Epithelial cell of proximal tubule (primary cell): ENCODE measurements at places on chromosomes 6 and 20. TPM values are rescaled to one million over a fixed set of nuclear protein-coding genes. Genes with fewer than 3 reads are reported as not detected.

- DNase-seq: no peak
Observed at GRCh38 chr6:21915707-21916260, 322.2 kb downstream of the SOX4 start.

- DNase-seq: no peak
Observed at GRCh38 chr6:29426654-29427053, 11.9 kb downstream of the OR12D1 start.

Gene PBOV1
- not detected in 2 replicates for total RNA-seq

Gene PLG
- not detected in 2 replicates for total RNA-seq

GRCh38 chr20:53613748-53614147, 20.1 kb upstream of the ZNF217 start:
- DNase-seq: no peak

GRCh38 chr6:163355426-163355991, 59.0 kb upstream of the QKI start:
- no peak for DNase-seq

- DNase-seq: no peak
Observed at GRCh38 chr6:144989319-144990107, 704.4 kb downstream of the UTRN start.

DNA sequence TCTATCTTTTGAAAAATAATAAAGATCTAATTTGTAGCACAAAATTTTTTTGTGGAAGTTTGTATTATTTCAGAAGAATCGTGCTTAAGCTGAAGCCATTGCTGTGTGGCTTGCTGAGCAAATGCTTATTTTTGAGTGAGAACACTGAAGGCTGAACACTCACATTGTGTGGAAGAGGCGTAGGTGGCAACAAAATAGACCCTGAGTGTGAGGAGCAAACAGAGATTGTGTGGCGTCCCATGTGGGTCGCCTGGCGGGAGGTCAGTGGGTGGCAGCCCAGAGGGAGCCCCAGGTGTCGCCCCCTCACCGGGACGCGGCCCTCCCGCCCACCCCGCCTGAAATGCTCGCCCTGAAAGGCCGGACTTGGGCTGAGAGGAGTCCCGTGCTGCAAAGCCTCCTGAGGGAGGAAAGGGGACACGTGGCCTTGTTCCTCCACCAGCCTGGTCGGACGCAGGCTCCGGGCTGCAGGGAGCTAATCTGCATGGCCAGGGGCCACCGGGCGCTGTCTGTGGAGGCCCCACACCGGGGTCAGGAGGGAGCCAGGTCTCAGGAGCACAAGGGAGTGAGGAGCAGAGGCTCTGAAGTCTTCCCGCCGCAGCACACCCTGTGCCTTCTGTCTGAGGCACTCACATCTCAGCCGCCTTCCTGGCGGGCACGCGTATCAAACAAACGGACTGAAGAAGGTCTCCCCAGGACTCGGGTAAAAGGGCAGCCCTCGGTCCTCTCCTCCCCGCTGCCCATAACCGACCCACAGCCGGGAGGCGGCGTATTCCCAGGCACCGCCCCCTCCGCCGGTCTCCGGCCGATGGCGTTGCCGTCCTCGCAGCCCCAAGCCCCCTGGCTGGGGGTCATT, 15.9 kb downstream of the DDO start:
- DNase-seq: no peak

GRCh38 chr6:129795261-129795660, 65.9 kb downstream of the TMEM244 start:
- DNase-seq: peak; percentile 54

- peak; percentile 10 for DNase-seq
Observed at GRCh38 chr20:23857962-23858595, 21.5 kb downstream of the CST5 start.

DNA sequence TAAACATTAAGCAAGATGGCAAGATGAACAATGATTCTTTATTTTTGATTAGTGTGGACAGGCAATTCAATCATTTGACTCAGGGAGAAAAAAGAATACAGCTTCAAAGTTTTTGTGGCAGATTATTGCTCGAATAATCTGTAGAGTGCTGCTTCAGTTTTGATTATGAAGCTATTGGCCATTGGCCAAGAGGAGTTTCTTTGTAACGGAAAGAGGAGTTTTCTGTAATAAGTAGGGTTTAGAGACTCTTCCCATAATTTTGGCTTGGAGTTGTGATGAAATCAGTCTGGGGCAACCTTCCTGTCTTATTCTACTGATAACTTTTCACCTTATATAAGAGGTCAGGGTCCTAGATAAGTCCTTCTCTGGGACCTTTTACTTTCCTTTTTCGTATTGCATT, 256.7 kb upstream of the RAB32 start:
- DNase-seq: no peak

Gene ADGB
- not detected in 2 replicates for total RNA-seq

GRCh38 chr6:127484212-127484863, 25.1 kb upstream of the KIAA0408 start:
- peak; percentile 56 for DNase-seq

GRCh38 chr6:158344534-158344933, 32.3 kb downstream of the TULP4 start:
- DNase-seq: no peak

- no peak for DNase-seq
Observed at GRCh38 chr20:39800548-39800947, 838.4 kb downstream of the DHX35 start.

GRCh38 chr20:33791959-33792597, 19.1 kb upstream of the CHMP4B start:
- no peak for DNase-seq

DNA sequence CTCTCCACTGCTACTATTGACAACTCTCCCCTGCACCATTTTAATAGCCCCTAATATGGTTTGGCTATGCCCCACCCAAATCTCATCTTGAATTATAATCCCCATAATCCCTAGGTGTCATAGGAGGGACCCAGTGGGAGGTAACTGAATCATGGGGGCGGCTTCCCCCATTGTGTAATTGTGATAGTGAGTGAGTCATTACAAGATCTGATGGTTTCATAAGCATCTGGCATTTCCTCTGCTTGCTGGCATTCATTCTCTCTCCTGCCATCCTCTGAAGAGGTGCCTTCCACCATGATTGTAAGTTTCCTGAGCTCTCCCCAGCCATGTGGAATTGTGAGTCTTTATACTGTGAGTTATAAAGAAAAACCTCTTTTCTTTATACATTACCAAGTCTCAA, 74.1 kb upstream of the TCF21 start:
- peak; percentile 29 for DNase-seq

GRCh38 chr6:446418-447366, 55.1 kb downstream of the IRF4 start:
- DNase-seq: no peak

DNA sequence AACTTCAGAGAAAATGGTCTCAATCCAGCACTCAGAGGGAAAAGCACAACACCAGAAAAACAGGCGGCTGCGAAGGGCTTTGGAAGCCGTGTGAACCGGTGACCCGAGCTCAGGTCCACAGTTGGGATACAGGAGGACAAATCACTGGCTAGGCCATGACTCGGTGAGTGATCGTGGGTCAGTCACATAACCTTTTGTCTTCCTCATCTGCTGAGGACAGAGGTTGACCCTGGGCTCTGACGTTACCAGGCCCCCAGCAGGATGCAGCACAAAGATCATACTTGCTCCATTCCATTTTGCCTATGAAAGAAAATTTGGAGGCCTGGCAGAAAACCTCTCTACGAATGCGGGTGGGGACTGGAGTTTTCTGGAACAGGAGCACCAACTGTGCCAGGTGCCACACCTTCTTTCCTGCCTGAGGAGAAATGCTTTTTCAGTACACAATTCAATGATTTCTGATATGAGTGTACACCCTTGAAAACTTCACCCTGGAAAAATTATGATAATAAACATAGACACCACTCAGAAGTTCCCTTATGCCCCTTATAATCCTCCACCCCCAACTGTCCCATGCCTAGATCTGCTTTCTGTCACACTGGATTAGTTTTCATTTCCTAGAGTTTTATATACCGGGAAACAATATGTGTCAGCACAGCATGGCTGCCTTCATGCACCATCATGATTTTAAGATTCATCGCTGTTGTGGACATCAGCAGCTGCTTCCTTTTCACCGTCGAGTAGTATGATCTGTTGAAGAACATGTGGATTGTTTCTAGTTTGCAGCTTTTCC, 85.3 kb upstream of the RALGAPA2 start:
- DNase-seq: no peak

- DNase-seq: no peak
Observed at GRCh38 chr6:25064006-25064405, 128.2 kb upstream of the RIPOR2 start.

DNA sequence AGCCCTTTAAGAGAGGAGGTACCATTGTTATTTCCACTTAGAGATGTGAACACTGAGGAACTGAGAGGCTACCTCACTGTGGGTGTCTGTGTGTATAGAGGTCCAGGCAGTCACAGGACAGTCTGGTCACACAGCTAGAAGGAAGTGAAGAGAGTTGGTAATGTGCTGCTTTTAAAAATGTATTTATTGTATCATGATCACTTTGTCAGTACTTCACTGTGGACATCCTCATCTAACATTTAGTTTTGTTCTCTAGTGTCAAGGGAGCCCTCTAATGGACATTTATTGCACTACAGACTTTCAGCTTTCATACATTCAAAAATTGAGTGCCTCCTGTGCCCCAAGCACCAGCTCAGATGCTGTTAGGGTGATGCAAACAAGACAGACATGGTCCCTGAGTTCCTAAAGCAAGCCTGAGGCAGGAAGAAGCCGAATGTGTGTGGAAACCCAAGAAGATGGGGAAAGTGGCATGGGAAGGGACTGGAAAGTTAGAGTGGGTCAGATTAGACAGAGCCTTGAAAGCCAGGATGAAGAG, 123.0 kb downstream of the SLC16A10 start:
- DNase-seq: peak; percentile 27

DNA sequence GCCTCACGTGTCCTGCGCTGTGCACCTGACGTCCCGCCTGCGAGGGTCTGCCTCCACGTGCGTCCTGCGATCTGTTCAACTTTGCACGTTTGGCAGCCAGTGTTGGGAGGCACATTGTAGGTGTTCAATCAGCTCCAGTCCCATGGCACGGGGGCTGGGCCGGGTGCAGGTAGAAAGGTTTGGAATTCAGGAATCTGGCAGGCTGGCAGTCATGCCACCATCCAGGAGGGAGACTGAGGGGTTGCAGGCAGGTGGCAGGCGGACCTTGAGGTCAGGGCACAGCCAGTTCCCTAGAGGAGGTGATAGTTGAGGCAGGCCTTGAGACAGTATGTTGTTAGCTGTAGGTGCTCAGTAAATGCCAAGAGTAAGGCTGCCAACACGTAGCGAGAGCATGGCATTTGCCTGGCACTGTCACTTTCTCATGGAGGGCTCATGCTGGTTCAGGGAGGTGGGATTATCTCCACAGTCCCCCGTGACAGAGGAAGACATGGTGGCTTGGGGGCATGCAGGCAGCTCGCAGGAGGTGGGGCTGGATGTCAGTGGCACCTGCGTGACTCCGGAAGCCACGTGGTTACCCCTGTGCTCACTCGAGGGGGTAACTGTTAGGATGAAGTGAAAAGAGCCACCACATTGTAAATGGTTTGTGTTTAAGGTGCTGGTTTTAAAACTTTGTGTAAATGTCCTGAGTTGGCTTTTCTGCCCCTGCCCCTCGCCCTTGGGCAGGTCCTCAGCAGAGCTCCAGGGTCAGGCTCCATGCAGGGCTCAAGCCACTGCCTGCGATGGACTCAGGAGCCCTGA, 111.8 kb upstream of the FRMD1 start:
- no peak for DNase-seq
